ENCODE measurements at places on chromosomes 1 and 21.

- DNase-seq = no peak
Observed at GRCh38 chr1:185495007-185495406, 178.0 kb upstream of the IVNS1ABP start.

DNA sequence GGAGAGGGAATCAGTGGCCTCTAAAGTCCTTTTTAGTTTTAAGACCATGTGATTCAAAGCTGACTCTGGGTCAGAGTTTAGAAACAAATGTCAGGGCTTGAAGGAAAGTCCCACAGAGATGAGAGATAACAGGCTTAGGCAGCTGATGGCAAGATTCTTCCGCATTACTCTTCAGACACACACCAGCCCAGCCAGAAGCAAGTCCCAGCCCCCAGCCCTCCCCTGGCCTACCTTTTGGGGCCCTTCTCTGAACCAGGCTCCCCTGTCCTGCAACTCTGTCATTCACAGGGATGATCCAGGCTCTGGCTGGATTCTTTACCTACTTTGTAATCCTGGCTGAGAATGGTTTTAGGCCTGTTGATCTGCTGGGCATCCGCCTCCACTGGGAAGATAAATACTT, 13.1 kb upstream of the CASQ1 start:
- no peak for DNase-seq

GRCh38 chr1:41428738-41429640, 55.5 kb downstream of the EDN2 start:
- no peak for DNase-seq

DNA sequence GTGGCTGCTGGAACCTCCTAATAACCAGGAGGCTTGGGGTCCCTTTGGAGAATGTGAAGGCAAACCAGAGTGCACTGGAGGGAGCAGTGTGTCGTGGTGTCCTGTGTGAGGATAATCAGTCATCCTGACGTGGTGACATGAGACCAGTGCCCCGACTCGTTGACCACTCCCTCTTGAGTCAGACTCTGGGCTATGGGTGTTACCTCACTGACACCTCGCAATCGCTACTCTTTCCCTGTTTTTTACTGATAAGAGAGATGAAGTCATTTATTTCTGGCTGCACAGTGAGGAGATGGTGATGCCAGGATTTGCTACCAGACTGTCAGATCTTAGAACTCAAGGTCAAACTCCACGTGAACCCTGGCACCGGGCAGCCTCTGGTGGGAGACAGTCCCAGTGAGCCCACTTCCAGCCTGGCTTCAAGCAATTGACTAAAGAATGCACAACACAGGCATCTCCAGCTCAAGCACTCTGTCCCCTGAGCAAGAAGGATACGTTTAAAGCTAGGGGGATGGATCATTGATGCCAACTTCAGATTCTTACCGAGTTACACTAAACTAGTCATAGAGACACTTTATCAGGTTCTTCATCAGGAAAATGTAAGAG, 30.3 kb downstream of the UBASH3A start:
- DNase-seq = no peak

DNA sequence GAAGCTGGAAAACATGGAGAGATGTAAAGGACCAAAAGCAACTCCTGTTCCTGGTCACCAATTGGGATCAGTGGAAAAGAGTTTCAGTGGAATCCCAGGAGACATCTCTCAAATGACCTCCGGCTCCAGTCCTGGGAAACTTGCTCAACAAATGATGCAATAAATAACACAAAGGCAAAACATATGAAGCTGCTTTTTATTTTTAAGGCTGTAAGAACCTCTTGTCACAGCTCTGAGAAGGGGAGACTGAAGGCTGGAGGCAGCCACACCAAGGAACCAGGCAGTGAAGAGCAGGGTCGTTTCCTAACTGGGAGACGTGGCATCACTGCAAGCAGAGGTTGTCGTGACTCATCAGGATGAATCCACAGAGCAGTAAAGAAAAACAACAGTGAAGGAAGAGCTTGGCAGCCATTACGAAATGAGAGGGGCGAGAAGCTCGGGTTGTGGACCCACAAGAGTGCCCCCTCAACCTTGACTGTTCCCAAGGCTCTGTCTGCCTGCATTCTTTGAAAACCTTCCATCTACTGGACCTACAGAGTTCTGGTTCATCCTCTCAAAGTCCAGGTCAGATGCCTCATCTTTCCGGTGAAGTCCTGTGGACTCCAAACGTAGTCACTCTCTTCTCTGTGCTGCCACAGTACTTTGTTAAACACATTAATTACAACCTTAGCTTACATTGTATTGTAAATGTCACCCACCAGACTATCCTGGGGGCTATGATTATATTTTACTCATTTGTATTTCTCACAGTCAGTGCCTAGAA, 32.1 kb downstream of the JAK1 start:
- DNase-seq = peak; percentile 61

- no peak for DNase-seq
Observed at GRCh38 chr1:29736582-29737188, 500.4 kb downstream of the PTPRU start.
